ENCODE measurements at places on chromosomes 5 and 9.

GRCh38 chr9:76049341-76049740, 158.9 kb downstream of the PCSK5 start:
- H3K4me1 ChIP-seq, result no peaks in the 10 kb centered on the region
- no peaks in the 10 kb centered on the region for H3K27me3 ChIP-seq
- no peak overlapping the region for H3K27ac ChIP-seq
- H3K36me3 ChIP-seq, result peaks cover 3% of the 10 kb centered on the region

- DNase-seq, result no peak
- no peak overlapping the region for H3K4me3 ChIP-seq
- no peaks in the 10 kb centered on the region for H3K36me3 ChIP-seq
These were observed 26.9 kb downstream of the GPRIN1 start for GRCh38 chr5:176583076-176583475.

- H3K4me3 ChIP-seq, result no peak overlapping the region
- no peak overlapping the region for H3K27ac ChIP-seq
- H3K4me1 ChIP-seq, result no peaks in the 10 kb centered on the region
- DNase-seq, result no peak
- H3K36me3 ChIP-seq, result no peaks in the 10 kb centered on the region
These were observed 109.3 kb downstream of the CRB2 start for GRCh38 chr9:123465304-123465703.

DNA sequence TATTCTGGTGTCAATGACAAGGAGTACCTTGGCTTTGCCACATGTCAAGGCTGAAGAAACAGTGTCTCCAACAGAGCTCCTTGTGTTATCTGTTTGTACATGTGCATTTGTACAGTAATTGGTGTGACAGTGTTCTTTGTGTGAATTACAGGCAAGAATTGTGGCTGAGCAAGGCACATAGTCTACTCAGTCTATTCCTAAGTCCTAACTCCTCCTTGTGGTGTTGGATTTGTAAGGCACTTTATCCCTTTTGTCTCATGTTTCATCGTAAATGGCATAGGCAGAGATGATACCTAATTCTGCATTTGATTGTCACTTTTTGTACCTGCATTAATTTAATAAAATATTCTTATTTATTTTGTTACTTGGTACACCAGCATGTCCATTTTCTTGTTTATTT, 19.8 kb downstream of the CD274 start:
- DNase-seq, result no peak
- no peaks in the 10 kb centered on the region for H3K4me1 ChIP-seq
- no peak overlapping the region for H3K4me3 ChIP-seq
- no peaks in the 10 kb centered on the region for H3K36me3 ChIP-seq
- H3K27ac ChIP-seq, result no peak overlapping the region

DNA sequence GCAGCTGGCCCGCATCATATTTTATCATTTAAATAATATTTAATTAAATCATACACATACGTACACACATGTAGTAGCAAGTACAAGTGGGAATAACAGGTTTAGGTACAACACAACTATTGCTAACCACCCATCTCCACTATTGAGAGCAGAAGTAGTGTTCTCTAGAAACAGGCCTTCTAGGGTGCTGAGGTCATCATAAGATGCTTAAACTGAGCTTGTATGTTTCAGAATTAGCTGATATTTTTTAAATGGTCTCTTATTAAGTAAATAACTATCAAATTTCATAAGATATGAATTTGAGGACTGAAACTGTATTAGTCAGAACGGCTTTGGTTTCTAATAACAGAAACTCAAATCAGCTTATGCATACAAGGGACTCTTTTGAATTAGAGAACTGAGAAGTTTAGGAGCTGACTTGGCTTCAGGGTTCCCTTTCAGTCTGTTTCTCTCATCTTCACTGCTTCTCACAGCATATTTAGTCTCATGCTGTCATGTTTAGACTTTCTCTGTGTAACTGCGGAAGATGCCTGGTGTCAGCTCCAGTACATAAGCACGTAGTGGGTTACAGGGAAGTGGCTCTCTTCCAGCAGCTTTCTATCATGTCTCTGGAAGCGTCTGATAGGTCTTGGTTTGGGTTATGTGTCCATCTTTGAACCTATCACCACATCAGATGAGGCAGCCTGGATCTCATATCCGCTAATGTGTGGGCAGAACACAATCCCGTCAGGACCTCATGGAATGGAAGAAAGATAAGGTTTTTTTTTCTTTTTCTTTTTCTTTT, 25.0 kb upstream of the OCLN start:
- no peak overlapping the region for H3K4me3 ChIP-seq
- no peaks in the 10 kb centered on the region for H3K36me3 ChIP-seq
- no peaks in the 10 kb centered on the region for H3K27me3 ChIP-seq
- no peak overlapping the region for H3K27ac ChIP-seq
- DNase-seq, result no peak
- H3K4me1 ChIP-seq, result no peaks in the 10 kb centered on the region

- DNase-seq, result no peak
- peak overlapping the region; percentile 64 for H3K27ac ChIP-seq
- H3K4me3 ChIP-seq, result no peak overlapping the region
- H3K4me1 ChIP-seq, result peaks cover 27% of the 10 kb centered on the region
- H3K27me3 ChIP-seq, result no peaks in the 10 kb centered on the region
- H3K36me3 ChIP-seq, result peaks cover 22% of the 10 kb centered on the region
These were observed 15.1 kb downstream of the IRF1 start for GRCh38 chr5:132475497-132475882.

DNA sequence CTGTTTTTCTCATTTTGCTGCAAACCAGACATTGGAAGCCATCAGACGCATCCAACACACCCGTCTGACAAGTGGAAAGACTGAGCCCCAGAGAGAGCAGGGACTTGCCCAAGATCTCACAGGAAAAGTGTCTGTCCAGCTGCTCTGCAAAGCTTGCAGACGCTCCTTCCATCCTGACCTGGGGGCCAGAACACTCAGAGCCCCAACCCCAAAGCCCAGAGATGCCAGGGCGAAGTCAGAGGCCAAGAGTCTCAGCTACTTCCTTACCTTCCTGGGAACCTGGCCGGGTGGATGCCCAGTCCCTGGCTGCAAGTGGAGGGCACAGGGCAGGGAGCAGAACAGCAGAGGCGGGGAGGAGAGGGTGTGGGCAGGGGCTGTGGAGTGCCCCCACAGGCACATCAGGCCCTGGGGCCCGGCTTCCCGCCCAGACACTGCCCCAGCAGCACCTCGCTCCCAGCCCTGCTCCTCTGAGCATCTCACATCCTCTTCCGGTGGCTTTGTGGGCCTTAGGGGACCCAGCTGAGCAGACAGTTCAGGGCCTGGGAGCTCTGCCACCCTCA, 9.7 kb upstream of the RALGDS start:
- H3K27ac ChIP-seq, result peak overlapping the region; percentile 78
- DNase-seq, result no peak
- peaks cover 16% of the 10 kb centered on the region for H3K4me1 ChIP-seq
- H3K27me3 ChIP-seq, result no peaks in the 10 kb centered on the region
